ENCODE measurements at places on chromosomes 13 and 19.

GRCh38 chr13:100234006-100234405 lies 145.1 kb downstream of the PCCA start:
- DNase-seq, result no peak

- no peak for DNase-seq
These were observed 100.6 kb upstream of the FAM216B start for GRCh38 chr13:42680748-42681147.

DNA sequence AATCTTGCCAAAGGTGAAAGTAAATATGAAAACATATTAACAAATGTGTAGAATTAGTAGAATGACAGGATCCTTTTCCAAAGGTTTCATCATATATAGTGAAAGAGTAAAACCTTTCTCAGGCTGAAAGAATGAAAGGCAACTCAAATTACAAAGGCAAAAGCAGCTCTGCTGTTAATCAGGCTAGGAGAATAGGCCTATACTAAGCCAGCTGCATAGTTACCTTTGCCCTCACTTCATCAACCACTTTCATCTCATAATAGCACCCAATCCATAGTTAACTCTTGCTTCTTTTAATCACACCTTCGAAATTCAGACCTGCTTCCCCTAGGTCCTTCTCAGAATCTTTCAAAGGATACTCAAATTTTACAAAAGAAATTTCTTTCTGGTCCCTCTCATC lies 1167.6 kb upstream of the ATXN8OS start:
- DNase-seq, result no peak

GRCh38 chr13:25688536-25688935 lies 316.8 kb downstream of the ATP8A2 start:
- DNase-seq, result no peak

DNA sequence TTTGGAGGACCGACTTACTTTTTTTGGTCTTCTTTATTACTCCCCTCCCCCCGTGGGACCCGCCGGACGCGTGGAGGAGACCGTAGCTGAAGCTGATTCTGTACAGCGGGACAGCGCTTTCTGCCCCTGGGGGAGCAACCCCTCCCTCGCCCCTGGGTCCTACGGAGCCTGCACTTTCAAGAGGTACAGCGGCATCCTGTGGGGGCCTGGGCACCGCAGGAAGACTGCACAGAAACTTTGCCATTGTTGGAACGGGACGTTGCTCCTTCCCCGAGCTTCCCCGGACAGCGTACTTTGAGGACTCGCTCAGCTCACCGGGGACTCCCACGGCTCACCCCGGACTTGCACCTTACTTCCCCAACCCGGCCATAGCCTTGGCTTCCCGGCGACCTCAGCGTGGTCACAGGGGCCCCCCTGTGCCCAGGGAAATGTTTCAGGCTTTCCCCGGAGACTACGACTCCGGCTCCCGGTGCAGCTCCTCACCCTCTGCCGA lies 409 bp downstream of the FOSB start:
- peak; percentile 35 for DNase-seq

DNA sequence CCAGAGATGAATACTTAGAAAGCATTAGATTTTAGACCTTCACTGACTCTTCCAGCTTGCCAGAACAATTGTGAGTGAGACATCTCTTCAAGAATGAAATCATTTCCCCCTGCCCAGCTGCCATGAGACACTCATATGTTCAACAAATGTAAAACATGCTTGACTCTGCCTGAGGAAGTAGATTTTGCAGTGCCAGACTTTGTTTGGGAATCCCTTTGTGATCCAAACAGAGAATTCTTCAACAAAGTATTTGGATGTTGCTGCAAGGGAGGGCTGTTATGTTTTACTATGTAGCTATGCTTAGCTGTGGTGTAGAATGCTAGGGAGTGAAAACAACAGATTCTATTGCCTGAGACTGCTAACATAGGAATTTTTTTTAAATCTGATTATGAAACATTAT lies 416.4 kb downstream of the DCT start:
- no peak for DNase-seq

- no peak for DNase-seq
These were observed 1974.1 kb upstream of the PCDH20 start for GRCh38 chr13:63389756-63390155.

DNA sequence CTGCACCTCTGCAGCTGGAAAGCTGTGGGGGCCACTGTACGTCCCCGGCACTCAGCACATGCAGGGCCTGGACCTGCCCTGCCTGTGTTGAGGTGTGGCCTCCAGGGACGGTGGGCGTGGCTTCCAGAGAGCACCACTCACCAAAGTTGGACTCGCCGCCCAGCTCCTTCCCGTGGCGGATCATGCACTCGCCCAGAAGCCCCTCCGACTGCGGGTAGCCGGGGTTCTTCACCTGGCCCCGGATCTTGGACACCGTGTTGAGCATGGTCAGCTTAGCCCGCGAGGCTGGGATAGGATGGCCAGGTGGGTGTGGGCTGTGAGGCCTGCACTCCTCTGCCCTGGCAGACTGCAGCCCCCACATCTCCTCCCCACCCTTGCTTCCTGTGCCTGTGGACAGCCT lies 22.0 kb downstream of the MPND start:
- DNase-seq, result no peak
